Fibroblast of the aortic adventitia (primary cell): ENCODE measurements at places on chromosomes 4 and X.

GRCh38 chrX:107709266-107709806, 66.3 kb downstream of the TSC22D3 start:
- no peak for DNase-seq

GRCh38 chr4:161564230-161564834, 599.5 kb downstream of the FSTL5 start:
- DNase-seq = no peak

DNA sequence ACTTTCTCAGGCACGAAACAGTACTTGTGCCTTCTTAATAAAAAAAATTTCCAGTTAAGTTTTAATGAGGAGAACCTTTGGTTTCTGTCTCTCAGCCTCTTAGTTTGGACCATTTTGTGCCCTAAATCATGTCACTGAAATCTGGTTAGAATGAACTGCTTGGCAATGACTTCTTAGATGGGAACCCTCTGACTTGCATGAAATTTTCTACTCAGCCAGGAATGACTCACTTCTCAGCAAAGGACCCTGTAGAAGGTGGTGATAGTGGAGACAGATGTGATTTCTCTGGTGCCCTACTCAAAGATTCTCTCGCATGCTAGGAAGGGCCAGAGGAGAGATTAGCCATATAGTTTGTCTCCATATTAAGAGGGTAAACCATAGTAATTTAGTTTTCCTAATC, 50.5 kb downstream of the RASL11B start:
- peak; percentile 64 for DNase-seq

DNA sequence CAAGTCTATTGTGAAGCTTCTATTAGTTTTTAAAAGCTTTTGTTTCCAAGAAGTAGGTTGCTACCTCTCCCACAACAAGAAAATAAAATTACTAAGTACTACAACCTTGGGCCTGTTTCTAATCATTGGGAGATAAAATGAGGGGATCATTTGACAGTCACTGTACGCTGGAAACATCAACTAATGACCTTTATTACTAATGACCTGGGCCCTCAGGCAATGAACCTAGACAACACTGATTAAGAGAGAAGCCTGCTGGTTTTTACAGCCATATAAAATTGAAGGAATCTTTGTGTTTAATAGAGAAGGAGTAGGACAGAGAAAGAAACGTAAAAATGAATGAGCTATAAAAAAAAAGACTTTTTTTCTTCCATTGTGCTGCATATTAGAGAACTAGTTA, 1000.9 kb downstream of the STPG2 start:
- DNase-seq = no peak
